Naive thymus-derived CD8-positive, alpha-beta T cell (primary cell): ENCODE measurements at places on chromosomes 7 and 10.

GRCh38 chr10:28431139-28431538, 101.8 kb upstream of the WAC start:
- no peak overlapping the region for H3K27ac ChIP-seq
- H3K4me3 ChIP-seq, result no peak overlapping the region
- no peaks in the 10 kb centered on the region for H3K27me3 ChIP-seq
- peaks cover 8% of the 10 kb centered on the region for H3K4me1 ChIP-seq

- H3K27me3 ChIP-seq, result no peaks in the 10 kb centered on the region
- no peak overlapping the region for H3K4me3 ChIP-seq
- no peak for DNase-seq
- H3K36me3 ChIP-seq, result peaks cover 60% of the 10 kb centered on the region
- peaks cover 16% of the 10 kb centered on the region for H3K4me1 ChIP-seq
- H3K27ac ChIP-seq, result no peak overlapping the region
These were observed 16.9 kb downstream of the TAS2R41 start for GRCh38 chr7:143494622-143495021.

GRCh38 chr7:23418046-23418445, 52.2 kb downstream of the IGF2BP3 start:
- H3K4me3 ChIP-seq, result no peak overlapping the region
- no peak overlapping the region for H3K27ac ChIP-seq
- H3K27me3 ChIP-seq, result peaks cover 11% of the 10 kb centered on the region
- H3K36me3 ChIP-seq, result no peaks in the 10 kb centered on the region

- DNase-seq, result no peak
- H3K4me3 ChIP-seq, result no peak overlapping the region
- peaks cover 15% of the 10 kb centered on the region for H3K36me3 ChIP-seq
- H3K27ac ChIP-seq, result no peak overlapping the region
These were observed 55.2 kb upstream of the PDGFA start for GRCh38 chr7:574661-575395.

GRCh38 chr10:5502571-5503476, 3.5 kb upstream of the CALML5 start:
- no peaks in the 10 kb centered on the region for H3K36me3 ChIP-seq
- no peak overlapping the region for H3K4me3 ChIP-seq
- peak overlapping the region; percentile 42 for H3K27ac ChIP-seq

DNA sequence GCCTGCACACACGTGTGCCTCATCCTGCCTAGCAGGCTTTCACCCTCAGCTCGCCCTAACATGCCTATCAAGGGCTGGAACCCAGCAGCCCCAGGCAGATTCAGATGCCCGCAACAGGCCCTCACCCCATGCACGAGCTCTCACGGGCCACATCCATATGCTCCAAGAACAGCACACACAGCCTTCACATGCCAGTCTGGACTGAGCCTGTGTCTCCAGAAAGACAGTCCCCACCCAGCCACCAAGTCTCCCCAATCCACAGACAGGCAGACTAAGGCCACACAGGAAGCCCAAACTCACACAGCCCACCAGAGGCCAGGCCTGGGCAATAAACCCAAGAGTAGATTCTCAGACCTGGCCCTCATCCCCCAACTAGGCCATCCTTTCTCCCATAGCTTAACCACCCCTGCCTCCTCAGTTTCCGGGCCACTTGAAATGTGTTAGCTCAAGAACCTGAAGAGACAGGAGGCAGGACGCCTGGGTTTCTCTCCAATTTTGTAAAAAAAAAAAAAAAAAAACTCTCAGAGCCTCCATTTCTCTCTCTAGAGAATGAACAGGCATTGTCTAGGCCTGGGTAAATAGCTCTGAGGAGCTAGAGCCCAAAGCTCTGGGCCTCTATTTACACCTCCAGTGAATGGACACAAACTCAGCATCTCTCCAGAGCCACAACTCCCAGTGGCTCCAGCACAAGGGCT, 6.8 kb downstream of the LDB1 start:
- peaks cover 35% of the 10 kb centered on the region for H3K4me1 ChIP-seq
- no peaks in the 10 kb centered on the region for H3K36me3 ChIP-seq
- peak overlapping the region; percentile 88 for H3K27ac ChIP-seq
- H3K27me3 ChIP-seq, result no peaks in the 10 kb centered on the region

GRCh38 chr7:96131525-96131924, 190.4 kb downstream of the SLC25A13 start:
- H3K27me3 ChIP-seq, result no peaks in the 10 kb centered on the region
- no peak for DNase-seq
- H3K27ac ChIP-seq, result no peak overlapping the region
- peaks cover 23% of the 10 kb centered on the region for H3K36me3 ChIP-seq
- H3K4me3 ChIP-seq, result no peak overlapping the region

DNA sequence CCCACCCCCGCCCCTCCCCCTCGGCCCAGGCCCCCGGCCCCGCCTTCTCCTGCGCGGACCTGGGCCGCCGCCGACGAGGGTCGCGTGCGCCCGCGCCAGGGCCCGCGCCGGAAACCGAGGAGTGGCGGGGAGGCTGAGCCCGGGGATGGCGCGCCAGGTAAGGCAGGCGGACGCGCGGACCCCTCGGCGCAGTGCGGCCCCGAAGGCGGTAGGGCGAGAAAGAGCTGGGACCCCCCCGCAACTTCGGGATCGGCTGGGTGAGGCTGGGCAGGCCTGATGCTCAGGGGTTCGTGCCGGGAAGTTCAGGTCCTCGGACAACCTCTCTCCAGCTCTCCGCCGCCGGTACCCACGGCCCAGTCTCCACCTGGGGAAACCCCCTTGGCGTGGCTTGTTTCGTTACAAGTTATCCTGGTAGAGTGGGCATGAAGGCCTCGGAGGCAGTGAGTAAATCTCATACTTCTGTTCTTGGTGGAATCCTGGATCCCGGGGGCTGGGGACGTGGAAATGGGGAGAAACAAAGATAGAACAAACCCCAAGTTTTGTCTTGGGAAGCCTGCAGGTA, 58.4 kb downstream of the ZNF467 start:
- peak overlapping the region; percentile 87 for H3K4me3 ChIP-seq
- peak; percentile 17 for DNase-seq
- peak overlapping the region; percentile 91 for H3K27ac ChIP-seq
- H3K27me3 ChIP-seq, result no peaks in the 10 kb centered on the region

- H3K4me1 ChIP-seq, result no peaks in the 10 kb centered on the region
- peaks cover 4% of the 10 kb centered on the region for H3K27me3 ChIP-seq
- H3K27ac ChIP-seq, result no peak overlapping the region
- DNase-seq, result no peak
These were observed 26.5 kb upstream of the ENTPD1 start for GRCh38 chr10:95729323-95730055.

- H3K36me3 ChIP-seq, result no peaks in the 10 kb centered on the region
- H3K4me3 ChIP-seq, result no peak overlapping the region
- no peak overlapping the region for H3K27ac ChIP-seq
- no peaks in the 10 kb centered on the region for H3K4me1 ChIP-seq
These were observed 24.4 kb upstream of the ETV1 start for GRCh38 chr7:14013898-14014297.

DNA sequence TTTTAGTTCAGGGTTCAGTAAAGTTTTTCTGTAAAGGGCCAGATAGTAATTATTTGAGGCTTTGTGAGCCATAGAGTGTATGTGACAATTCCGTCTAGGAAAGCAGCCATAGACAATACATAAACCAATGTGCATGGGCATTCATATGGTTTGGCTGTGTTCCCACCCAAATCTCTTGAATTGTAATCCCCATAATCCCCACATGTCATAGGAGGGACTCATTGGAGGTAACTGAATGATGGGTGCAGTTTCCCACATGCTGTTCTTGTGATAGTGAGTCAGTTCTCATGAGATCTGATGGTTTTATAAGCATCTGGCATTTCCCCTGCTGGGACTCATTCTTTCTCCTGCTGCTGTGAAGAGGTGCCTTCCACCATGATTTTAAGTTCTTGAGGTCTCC, 29.9 kb downstream of the SEC61G start:
- H3K36me3 ChIP-seq, result no peaks in the 10 kb centered on the region
- no peak overlapping the region for H3K27ac ChIP-seq
- no peak overlapping the region for H3K4me3 ChIP-seq
- H3K4me1 ChIP-seq, result no peaks in the 10 kb centered on the region
- H3K27me3 ChIP-seq, result no peaks in the 10 kb centered on the region
- no peak for DNase-seq

- H3K4me1 ChIP-seq, result peaks cover 96% of the 10 kb centered on the region
- peak overlapping the region; percentile 56 for H3K27ac ChIP-seq
- DNase-seq, result no peak
- no peaks in the 10 kb centered on the region for H3K36me3 ChIP-seq
These were observed 93.4 kb downstream of the PIP4K2A start for GRCh38 chr10:22620929-22621328.

GRCh38 chr7:149811221-149811620, 27.0 kb upstream of the ZNF862 start:
- no peak overlapping the region for H3K27ac ChIP-seq
- no peaks in the 10 kb centered on the region for H3K27me3 ChIP-seq
- no peak for DNase-seq
- H3K4me1 ChIP-seq, result no peaks in the 10 kb centered on the region
- H3K36me3 ChIP-seq, result no peaks in the 10 kb centered on the region
- no peak overlapping the region for H3K4me3 ChIP-seq

GRCh38 chr10:64506963-64507362, 985.8 kb downstream of the REEP3 start:
- H3K27me3 ChIP-seq, result no peaks in the 10 kb centered on the region
- H3K4me3 ChIP-seq, result no peak overlapping the region
- DNase-seq, result no peak
- no peaks in the 10 kb centered on the region for H3K36me3 ChIP-seq
- H3K4me1 ChIP-seq, result no peaks in the 10 kb centered on the region

- H3K27ac ChIP-seq, result no peak overlapping the region
- no peak overlapping the region for H3K4me3 ChIP-seq
- H3K36me3 ChIP-seq, result no peaks in the 10 kb centered on the region
- H3K27me3 ChIP-seq, result peaks cover 12% of the 10 kb centered on the region
- DNase-seq, result no peak
These were observed 17.5 kb downstream of the CFAP69 start for GRCh38 chr7:90262438-90262837.

- no peaks in the 10 kb centered on the region for H3K36me3 ChIP-seq
- no peaks in the 10 kb centered on the region for H3K4me1 ChIP-seq
- H3K27me3 ChIP-seq, result no peaks in the 10 kb centered on the region
- H3K27ac ChIP-seq, result no peak overlapping the region
- DNase-seq, result no peak
These were observed 694.1 kb downstream of the ANKRD7 start for GRCh38 chr7:118918556-118918955.

GRCh38 chr7:28480595-28480994, 68.3 kb downstream of the CREB5 start:
- no peaks in the 10 kb centered on the region for H3K36me3 ChIP-seq
- H3K27ac ChIP-seq, result no peak overlapping the region
- no peak overlapping the region for H3K4me3 ChIP-seq
- H3K4me1 ChIP-seq, result peaks cover 10% of the 10 kb centered on the region
- no peak for DNase-seq
- H3K27me3 ChIP-seq, result peaks cover 3% of the 10 kb centered on the region

GRCh38 chr7:7505915-7506314, 29.8 kb downstream of the COL28A1 start:
- no peaks in the 10 kb centered on the region for H3K36me3 ChIP-seq
- peaks cover 1% of the 10 kb centered on the region for H3K27me3 ChIP-seq
- no peak overlapping the region for H3K4me3 ChIP-seq
- no peaks in the 10 kb centered on the region for H3K4me1 ChIP-seq

DNA sequence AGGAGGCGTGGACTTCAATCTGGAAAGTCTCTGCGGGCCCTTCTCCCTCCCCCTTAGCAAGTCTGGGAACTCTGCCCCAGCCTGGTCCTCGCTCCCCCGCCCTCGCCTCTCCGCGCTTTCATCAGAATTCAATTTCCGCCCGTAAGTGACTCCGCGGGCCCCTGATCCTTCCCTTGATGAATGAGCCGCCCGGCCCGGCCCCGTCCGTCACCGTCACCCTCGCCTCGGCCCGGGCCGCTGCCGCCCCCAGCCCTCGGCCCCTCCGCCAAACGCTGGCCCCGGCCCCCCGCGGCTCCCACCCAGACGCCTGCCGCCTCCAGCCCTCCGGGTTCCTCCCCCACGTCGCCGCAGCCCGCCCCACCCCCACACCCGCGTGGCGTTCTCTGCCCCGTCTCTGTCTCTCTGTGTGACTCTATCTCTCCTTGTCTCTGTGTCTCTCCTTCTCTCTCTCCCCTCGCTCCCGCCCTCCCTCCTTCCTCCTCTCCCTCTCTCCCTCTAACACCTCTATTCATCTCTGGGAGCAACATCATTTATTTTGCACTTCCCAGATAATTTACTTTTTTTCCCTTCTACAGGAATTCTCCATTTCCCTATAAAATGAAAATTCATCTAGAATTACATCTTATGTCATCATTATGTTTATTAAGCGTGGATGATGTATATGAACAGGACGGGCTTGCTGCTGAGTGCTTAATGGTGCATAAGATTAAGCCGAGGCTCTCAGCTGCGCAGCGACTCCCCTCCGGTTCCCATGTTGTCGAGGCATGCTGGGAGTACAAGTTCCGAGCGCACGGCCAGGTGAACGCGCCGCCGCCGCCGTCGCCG, 91.2 kb upstream of the PAX2 start:
- H3K36me3 ChIP-seq, result peaks cover 2% of the 10 kb centered on the region
- peak overlapping the region; percentile 80 for H3K4me3 ChIP-seq
- H3K4me1 ChIP-seq, result peaks cover 27% of the 10 kb centered on the region

DNA sequence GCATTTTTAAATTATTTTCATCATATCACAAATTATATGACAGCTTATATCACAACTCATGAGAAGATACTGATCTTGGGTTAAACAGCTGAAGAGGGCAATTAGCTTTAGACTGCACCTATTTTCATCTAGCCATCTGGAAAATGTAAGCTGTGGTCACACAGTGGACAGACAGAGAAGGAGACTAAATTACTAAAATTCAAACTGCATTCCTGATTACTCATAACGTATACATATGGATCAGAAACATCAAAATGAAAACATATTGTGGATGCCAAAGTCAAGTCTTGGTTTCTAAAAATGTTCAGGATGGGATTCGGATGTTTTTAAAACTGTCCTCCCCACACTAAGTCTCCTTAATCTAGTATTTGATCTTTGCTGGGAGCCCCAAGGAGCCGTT, 6.6 kb downstream of the BBIP1 start:
- no peak for DNase-seq
- H3K27me3 ChIP-seq, result no peaks in the 10 kb centered on the region
- no peak overlapping the region for H3K4me3 ChIP-seq
- no peak overlapping the region for H3K27ac ChIP-seq
- H3K4me1 ChIP-seq, result peaks cover 30% of the 10 kb centered on the region

GRCh38 chr10:79948976-79949722, at the start of gene SFTPD:
TSS of gene SFTPD (minus strand) at chr10:79949105. CDS start at chr10:79946659, 2,446 bp downstream.
- H3K4me3 ChIP-seq, result no peak within 1 kb of the TSS
- peaks cover 24% of the 10 kb centered on the region for H3K36me3 ChIP-seq
- DNase-seq, result no peak
- peaks cover 8% of the 10 kb centered on the region for H3K27me3 ChIP-seq
- H3K27ac ChIP-seq, result no peak within 1 kb of the TSS

DNA sequence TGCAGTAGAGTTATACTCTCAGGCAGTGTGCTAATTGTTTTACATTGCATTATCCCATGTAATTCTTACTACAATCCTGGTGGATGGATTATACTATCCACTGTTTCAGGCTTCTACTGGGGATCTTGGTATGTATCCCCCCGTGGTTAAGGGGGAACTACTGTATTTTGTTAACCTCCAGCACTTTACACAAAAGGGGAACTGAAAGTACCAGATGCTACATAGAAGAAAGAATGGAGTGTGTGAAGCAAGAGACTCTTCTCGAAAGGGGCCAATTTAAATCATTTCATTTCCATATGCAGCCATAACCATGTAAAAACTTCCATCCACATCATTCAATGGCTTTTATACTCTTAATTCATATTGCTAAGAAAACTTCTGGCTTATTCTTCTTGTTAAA, 69.4 kb downstream of the C1GALT1 start:
- no peak overlapping the region for H3K4me3 ChIP-seq
- no peak for DNase-seq
- no peaks in the 10 kb centered on the region for H3K36me3 ChIP-seq
- H3K27me3 ChIP-seq, result no peaks in the 10 kb centered on the region
